T47D (cell line): ENCODE measurements at places on chromosomes 1 and 21.

- no peak for DNase-seq
Measured at GRCh38 chr1:182686446-182686845, 2.1 kb upstream of the RGS8 start.

- no peak for DNase-seq
Measured at GRCh38 chr1:56817716-56818463, 1.3 kb downstream of the FYB2 start.

- DNase-seq = no peak
Measured at GRCh38 chr1:46362158-46362557, 21.6 kb downstream of the NSUN4 start.

DNA sequence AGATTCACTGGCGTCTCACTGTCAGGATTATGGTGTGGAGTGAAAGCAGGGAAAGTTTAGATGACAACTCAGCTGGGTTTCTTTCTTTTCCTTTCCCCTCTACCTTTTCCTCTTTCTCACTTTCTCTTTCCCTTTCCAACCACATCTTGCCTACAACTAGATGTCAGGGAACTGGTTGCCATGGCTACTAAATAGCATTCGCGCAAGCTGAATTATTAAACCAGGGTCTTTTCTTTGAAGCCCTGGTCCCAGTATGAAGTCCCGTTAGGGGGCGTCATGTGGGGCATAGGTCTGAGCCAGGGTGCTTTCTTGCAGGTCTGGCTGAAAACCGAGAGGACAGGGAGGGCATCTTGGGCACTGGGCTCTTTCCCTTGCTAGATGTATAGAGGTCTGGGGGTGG is 168.4 kb upstream of the CACNA1E start:
- DNase-seq = no peak

DNA sequence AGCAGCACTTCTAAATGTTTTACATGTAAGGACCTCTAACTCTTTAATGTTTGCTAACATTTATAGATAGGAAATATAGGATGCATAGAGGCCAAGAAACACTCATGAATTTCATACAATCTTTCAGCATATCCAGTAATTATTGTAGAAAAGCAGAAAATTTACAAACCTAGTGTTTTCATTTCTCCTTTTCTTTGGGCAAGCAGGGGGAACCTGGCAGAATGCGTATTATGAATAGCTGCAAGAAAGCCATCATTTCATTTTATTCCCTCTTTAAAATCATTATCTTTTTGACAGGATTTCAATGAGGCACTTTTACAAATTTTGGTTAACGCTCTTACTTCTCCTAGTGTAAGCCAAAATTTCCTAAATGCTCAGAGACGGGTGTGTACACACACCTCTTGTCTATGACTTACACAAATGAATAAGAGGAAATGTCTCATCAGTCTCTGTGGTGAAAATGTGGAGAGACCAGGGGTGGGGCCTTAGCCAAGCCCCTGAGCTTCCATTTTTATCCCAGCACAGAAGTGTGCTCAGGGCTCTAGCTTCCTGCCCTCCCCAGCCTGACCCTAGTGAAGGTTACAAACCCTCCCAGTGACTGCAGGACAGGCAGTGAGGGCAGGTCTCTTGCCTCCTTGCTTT is 91.6 kb downstream of the LRRC8C start:
- no peak for DNase-seq

- no peak for DNase-seq
Measured at GRCh38 chr1:30916296-30916695, 7.7 kb upstream of the SDC3 start.

- DNase-seq = no peak
Measured at GRCh38 chr1:204520834-204521709, 4.9 kb downstream of the MDM4 start.
